Spinal cord (tissue), 10 donors: ENCODE measurements at places on chromosomes 6 and 20. TPM values are rescaled to one million over a fixed set of nuclear protein-coding genes. Genes with fewer than 3 reads are reported as not detected.

DNA sequence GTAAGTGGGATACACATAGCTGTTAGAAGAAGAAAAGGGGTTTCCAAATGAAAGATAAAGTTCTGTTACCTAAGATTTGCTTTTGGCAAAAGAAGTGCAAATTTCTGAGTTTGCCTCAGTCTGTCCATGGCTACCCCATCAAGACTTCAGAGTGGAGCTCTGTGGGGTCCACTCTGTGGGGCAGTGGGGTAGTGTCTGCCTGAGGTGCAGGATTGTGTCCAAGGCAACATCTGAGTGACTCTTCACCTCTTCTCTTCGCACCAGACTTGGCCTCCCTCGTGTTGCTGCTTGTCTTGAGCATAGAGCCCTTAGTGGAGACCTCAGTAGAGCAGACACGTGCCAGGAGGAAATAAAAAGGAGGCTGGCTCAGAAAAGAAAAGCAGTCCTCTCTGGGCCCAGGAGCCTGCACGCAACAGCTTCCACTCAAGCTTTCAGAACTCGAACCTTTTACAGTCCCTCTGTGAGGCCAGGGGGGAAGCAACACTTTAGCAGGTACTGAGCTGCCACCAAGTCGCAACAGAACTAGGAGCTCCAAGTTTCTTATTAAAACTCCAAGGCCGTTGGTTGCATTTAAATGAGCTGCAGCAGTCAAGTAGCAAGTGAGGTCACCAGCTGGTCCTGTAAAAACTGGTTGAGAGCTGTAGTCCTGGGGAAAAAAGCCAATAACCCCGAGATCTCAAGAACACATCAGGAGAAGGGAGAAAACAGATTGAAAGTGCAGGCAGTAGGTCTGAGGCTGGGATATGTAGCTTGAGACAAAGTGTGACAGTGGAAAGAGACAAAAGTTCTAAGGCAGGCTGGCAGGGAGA is 413.5 kb downstream of the CDC5L start:
- DNase-seq = no peak

The ENPP3 gene
- 2.1 TPM for total RNA-seq

DNA sequence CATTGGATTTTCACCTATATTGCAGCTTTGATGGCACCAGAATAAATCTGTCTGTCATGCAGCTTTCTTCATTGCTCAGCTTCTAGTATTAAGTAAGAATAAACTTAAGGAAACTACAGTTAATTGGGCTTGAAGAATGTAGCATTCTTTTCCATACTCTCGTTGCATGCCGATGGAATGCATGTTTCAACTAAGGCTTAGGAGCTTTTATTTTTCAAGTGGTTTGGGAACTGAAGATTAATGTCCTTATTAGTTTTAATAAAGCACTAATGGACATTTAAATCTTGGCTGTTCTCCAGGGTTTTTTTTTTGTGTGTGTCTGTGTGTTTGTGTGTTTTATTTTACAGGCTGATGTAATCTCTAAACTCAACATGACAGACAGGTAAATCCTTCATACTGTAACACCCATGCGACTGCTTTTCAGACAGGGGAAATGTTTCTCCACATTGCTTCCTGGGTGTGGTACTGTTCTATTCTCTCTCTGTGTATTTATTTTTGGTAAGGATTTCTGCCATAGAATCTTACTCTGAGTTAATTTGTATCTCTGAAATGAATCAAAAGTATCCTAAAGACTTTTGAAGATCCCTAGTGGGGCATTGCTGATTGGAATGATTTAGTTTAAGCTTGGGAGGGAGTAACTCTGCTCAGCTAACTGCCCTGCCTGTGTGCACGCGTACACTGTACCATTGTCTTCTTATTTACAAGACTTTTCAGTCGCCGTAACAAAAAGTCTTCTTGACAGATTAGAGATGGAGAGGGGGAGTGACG is 38.0 kb downstream of the SLC9A8 start:
- DNase-seq = no peak

GRCh38 chr6:104954190-104954797 is 2.6 kb upstream of the LIN28B start:
- no peak for DNase-seq

- DNase-seq = no peak
These were observed 2.4 kb downstream of the SLC44A4 start for GRCh38 chr6:31876357-31876756.

DNA sequence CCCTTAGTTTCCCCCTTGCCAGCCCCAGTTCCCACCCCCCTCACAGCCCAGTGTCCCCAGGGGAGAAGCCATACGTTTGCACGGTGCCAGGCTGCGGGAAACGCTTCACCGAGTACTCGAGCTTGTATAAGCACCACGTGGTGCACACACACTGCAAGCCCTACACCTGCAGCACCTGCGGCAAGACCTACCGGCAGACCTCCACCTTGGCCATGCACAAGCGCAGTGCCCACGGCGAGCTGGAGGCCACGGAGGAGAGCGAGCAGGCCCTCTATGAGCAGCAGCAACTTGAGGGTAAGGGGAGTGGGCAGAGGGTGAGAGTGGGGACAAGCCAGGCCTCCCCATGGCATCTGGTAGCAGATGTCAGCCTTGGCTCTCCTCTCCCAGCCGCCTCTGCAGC is 5.1 kb upstream of the DEF6 start:
- DNase-seq = no peak

DNA sequence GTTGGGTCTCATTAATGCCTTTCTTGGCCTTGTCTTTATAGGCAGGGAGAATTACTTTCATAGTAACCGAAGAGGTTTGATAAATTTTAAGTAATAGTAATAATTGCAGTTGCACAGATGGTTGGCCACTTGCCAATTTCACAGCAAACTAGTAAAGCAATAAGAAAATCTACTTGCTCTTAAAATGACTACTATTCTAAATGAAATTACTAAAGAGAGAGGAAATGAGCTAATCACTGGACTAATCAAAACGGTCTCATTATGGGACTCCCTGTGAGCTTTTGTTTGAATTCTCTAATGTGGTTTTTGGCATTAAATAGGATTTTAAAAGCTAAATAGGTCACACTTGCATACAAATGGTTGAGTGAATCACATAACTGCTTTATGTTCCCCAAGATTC is 227.4 kb upstream of the PLN start:
- peak; percentile 45 for DNase-seq

DNA sequence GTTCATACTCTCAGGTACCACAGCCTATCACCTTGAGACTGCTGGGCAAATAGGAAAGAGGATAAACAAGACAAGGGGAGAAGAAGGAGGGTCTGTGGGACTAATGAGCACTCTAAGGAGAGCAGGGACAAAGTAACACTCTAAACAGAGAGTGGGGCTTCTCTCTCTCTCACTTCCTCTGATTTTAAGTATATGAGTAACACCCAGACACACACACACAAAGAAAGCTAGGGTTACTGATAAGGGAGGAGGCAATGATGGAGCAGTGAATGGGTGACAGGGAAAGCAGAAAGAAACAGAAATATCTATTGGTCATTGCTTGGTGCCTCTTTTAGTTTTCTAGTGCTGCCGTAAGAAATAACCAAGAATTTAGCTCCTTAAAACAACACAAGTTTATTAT is 96.2 kb upstream of the RNF217 start:
- no peak for DNase-seq

DNA sequence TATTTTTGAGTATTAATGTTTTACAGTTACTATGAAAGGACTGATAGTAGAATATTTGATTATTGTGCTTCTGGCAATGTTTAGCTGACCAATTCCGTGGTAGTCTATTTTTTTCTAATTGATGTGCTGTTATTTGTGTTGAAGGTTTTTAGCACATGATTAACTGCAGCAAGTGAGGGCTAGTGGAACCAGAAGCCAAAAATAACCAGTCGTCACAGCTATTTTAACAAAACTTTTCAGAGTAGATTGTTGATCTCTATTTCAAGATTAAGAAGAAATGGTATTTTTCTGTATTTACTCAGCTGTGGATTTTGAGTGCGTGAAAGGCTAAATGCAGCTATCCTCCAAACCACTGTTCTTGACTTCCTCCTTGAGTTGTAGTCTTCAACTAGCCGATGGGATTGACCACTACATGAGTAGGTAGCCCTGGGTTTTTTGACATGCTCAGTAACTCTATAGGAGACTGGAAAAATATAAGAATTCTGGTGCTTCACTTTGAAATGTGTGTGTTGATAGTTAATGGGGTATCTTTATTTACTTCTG is 258.0 kb downstream of the ZFAND3 start:
- no peak for DNase-seq

GRCh38 chr6:43767553-43768505 is 2.2 kb upstream of the VEGFA start:
- DNase-seq = no peak

- DNase-seq = no peak
These were observed 128.7 kb upstream of the CST7 start for GRCh38 chr20:24820345-24820744.

The KIF16B gene
- total RNA-seq = 16.9 TPM

- no peak for DNase-seq
These were observed 41.8 kb upstream of the FOXO3 start for GRCh38 chr6:108518714-108519576.

DNA sequence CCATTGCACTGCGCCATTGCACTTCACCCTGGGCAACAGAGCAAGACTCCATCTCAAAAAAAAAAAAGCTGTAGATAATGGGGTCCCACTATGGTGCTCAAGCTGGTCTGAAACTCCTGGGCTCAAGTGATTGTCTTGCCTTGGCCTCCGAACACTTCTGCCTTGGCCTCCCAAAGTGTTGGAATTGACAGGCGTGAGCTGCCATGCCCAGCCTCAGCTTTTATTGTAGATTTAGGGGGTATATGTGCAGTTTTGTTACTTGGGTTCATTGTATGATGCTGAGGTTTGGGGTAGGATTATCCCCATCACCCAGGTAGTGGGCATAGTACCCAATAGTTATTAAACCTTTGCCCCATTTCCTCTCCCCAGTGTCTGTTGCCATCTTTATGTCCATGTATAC is 11.4 kb downstream of the HSPA1B start:
- no peak for DNase-seq

DNA sequence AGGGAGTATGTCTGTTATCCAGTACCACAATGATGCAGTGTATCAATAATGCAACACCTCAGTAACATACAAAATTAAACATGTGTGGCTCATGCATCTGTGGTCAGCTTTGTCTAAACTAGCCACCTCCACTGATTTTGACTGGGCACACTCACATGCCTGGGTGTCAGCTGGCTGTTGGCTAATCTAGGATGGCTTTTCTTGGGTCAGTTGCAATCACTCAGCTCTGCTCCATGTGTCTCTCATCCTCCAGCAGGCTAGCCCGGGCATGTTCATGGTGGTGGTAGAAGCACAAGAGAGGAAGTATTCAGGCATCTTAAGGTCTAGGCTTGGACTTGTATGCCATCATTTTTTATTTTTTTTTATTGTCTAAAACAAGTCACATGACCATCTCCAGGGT is 59.3 kb upstream of the JAG1 start:
- no peak for DNase-seq

- no peak for DNase-seq
These were observed 38.7 kb downstream of the ZBTB2 start for GRCh38 chr6:151352410-151353396.

DNA sequence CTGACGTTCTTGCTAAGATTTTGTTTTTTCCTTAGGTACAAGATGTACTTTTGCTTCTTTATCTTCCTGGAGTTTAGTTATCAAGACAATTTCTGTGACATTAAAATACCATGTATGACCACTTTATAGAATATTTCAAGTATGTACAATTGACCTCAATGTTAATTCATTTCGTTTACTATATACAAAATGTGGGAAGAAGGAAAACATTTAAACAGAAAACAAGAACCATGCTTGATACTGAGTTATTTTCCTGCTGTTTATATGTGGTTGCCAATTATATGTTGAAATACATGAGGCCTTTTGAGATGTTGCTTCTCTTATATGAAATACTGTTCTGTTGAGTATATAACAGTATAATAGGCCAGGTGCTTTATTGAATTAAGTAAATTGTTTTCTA is 184.3 kb downstream of the JARID2 start:
- no peak for DNase-seq

The SLC22A3 gene
- 49.4 TPM for total RNA-seq

GRCh38 chr6:7933794-7934193 is 23.2 kb upstream of the TXNDC5 start:
- no peak for DNase-seq

The CDS2 gene
- total RNA-seq = 38.9 TPM

- DNase-seq = no peak
These were observed 14.9 kb upstream of the UBE2V1 start for GRCh38 chr20:50127587-50128519.

- no peak for DNase-seq
These were observed 180.5 kb downstream of the TENT5A start for GRCh38 chr6:81572020-81572419.

- DNase-seq = peak; percentile 64
These were observed 19.2 kb downstream of the FKBP1A start for GRCh38 chr20:1373614-1374013.

- no peak for DNase-seq
These were observed 44.1 kb upstream of the TXNDC5 start for GRCh38 chr6:7954477-7955200.

The IP6K3 gene
- 1.0 TPM for total RNA-seq

GRCh38 chr20:53338716-53339115 is 254.9 kb downstream of the ZNF217 start:
- no peak for DNase-seq

GRCh38 chr6:109372130-109372529 is 10.1 kb downstream of the CD164 start:
- no peak for DNase-seq

DNA sequence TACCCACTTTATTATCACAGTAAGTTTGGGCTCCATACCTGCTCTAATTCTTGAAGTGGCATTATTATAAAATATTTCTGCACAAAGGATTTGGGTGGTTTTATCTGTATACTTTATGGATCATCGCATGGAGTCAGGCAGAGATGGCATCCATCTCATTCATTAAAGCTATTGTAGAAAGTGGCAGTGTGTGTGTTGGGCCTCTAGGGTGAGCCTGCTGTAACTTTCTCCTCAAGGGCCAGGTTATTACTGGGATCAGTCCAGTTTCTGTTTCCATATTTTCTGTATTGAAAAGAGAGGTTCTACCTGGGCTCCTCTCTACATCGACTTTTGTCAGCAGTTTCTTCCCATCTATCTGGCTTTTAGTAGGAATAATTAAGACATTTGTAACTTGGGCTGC is 511.1 kb downstream of the MMUT start:
- no peak for DNase-seq

The UNC93A gene
- not detected for total RNA-seq

The HDGFL1 gene
- total RNA-seq = not detected

The HLA-DQA1 gene
- total RNA-seq = 0.99 TPM

- peak; percentile 86 for DNase-seq
These were observed 111.3 kb downstream of the LY86 start for GRCh38 chr6:6699741-6700367.

- DNase-seq = no peak
These were observed 43.9 kb downstream of the TFEB start for GRCh38 chr6:41691426-41692079.

DNA sequence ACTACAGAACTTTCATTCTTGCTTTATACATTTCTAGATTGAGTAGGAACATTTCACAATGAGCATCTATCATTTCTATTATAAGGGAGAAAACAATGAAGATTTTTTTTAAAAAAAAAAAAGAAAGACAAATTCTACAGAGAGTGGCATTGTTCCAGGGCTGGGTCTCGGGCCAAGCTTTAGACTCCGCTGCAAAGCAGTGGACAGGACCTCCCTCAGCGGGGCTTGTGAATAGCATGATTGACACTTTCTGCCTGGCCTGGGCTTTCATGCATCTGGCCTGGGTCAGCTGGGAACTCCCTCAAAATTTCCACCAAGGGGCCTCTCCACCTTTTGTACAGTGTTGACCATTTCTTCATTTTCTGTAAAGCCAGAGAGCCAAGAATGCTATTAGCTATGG is 55.8 kb upstream of the HIVEP2 start:
- no peak for DNase-seq

- no peak for DNase-seq
These were observed 8.3 kb upstream of the ZBTB2 start for GRCh38 chr6:151399679-151400078.

The MUCL3 gene
- total RNA-seq = not detected

The LPA gene
- 1.2 TPM for total RNA-seq
